ENCODE measurements at places on chromosomes 3 and 15.
A peak's percentile ranks its signal among the peaks of the same experiment; 100 is the strongest.

DNA sequence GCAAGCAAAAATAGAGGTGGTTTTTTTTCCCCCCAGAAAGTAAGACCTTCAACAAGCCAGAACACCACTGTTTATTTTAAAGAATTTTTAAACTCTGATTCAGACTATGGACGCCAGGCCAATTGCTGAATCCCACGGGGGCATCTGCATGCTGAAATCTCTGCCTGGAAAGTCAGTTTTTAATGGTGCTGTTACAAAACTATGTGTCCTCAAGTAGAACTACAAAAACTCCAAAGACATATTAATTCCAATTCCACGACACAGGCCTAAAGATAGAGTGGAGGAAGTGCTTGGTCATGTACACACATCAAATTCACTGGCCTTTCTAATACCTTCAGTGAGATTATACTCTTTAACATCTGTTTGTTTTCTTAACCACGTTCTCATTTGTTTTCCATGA, 490.5 kb upstream of the NR2F2 start:
- DNase-seq = no peak

DNA sequence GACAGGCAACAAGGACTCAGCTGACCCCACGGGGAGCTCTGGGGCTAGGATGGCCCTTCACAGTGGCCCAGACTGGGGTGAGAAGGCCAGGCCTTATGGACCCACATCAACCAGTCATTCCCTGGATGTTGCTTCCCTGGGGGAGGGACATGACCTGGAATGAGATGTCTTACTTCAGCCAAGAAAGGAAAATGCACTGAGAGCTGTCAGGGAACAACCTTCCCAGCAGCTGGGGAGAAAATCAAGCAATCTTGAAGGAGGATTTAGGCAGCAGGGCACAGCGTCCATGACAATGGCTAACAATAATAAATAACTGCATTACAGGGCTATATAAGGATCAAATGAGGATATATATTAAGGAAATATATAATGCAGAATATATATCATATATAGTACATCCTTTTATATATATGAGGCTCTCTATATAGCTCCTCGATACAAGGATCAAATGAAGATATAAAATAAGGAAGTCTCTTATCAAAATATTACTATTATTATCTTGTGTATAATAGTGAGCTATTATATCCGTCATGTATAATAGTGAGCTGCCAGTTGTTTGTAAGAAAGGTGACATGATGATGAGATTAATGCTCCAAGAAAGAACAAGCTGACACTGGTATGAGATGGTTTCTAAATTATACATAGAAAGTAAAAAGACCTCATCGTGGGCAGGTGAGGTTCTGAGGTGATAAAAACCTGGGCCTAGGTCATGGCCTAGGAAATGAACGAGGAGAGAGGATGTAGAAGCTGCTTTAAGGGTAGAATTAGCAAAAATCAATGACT, 117.8 kb upstream of the LIPC start:
- DNase-seq = no peak

DNA sequence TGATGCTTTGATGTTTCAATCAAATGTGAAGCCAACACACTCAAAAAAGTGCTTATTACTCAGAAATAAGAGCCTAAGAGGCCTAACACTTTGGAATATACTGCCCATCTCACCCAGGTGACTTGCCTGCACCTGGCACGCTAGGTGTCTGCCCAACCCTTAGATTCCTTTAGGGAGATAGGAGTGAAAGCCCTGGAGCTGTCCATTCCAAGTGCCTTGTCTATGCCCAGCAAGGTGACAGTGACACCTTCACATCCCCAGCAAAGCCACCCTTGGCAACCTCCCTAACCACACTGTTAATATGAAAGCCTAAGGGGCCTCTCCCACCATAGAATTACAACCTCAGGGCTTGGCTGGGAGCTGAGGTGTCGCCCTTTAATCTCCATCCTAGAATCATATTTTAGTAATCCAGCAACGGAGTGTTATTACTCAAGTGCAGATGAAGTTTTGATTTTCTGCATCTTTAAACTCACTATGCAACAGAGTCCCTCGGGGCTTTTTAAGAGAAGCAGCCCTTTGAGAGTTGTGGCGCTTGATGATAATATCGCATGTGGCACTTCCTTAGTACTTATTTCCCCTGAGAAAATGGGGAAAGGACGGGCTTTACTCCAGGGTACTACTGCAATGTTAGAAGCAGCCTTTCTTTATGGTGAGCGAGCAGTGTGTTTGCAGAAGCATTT, 24.8 kb downstream of the ATP10A start:
- DNase-seq = no peak

DNA sequence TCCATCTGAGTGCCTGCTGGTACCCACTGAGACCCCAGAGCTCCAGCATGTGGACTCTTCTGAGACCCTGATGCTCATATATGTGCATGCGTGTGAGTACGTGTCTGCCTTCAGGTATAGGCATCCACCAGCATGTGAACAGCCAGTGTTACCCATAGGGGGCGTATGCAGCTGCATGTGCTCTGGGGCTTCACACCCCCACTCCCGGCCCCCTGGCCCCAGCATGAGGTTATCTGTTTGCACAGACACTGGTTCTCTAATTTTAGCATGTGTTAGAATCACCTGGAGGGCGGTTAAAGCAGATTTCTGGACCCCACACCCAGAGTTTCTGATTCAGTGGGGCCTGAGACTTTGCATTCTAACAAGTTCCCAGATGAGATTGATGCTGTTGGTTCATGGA, 824 bp upstream of the CILP start:
- peak; percentile 28 for DNase-seq

- no peak for DNase-seq
These were observed 2.9 kb downstream of the HDDC3 start for GRCh38 chr15:90929246-90930019.

DNA sequence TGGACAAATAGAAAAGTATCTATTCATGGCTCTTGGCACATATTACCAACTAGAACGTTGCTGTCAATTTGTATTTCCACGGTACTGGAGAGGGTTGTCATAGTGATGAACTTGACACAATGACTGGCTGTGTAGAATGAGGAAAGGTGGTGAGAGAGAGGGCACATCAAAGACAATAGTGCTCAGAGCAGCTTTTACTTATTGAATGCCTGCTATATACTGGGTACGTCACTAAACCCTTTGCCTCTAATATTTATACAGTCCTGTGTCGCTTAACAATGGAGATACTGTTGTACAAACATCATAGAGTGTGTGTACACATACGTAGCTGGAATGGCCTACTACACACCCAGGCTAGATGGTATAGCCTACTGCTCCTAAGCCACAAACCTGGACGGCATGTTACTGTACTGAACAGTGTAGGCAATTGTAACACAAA, 8.3 kb downstream of the TMPRSS7 start:
- no peak for DNase-seq

DNA sequence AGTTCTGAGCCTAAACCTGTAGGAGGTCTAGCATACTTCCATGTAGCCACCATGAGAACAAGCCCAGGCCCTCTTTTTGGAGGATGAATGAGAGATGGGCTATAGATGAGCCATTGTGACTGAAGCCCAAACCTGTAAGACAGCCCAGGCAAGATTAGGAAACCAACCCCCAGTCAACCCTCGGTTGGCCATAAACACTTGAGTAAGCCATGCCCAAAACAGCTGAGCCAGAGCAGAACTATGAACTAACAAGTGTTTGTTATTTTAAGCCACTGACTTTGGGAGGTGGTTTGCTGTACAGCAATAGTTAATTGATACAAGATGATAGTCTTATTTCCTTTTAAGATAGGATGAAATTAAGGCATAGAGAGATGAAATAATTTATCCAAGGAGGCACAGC, 12.4 kb upstream of the CPNE4 start:
- DNase-seq = no peak
